ENCODE measurements at places on chromosomes 5 and 9.
A peak's percentile ranks its signal among the peaks of the same experiment; 100 is the strongest.

DNA sequence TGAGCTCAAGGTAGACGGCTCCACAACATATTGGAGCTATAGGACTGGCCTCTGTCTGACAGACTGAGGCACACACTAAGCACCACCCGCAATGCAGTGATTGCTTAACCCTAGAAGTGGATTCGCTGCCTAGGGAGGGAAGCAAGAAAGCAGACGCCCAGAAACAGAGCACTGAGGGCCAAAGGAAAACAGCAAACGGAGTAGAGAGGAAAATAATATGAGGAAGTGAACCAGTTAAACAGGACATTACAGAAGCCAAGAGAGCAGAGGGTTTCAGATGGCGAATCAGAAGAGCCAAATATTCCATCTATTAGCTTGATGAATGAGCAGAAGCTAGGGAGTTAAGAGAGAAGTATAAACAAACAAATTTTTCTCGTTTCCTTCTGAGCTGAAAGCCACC lies 139.2 kb upstream of the LHFPL2 start:
- DNase-seq, result no peak

GRCh38 chr5:150105928-150106615 lies 19.7 kb upstream of the CSF1R start:
- DNase-seq, result no peak

DNA sequence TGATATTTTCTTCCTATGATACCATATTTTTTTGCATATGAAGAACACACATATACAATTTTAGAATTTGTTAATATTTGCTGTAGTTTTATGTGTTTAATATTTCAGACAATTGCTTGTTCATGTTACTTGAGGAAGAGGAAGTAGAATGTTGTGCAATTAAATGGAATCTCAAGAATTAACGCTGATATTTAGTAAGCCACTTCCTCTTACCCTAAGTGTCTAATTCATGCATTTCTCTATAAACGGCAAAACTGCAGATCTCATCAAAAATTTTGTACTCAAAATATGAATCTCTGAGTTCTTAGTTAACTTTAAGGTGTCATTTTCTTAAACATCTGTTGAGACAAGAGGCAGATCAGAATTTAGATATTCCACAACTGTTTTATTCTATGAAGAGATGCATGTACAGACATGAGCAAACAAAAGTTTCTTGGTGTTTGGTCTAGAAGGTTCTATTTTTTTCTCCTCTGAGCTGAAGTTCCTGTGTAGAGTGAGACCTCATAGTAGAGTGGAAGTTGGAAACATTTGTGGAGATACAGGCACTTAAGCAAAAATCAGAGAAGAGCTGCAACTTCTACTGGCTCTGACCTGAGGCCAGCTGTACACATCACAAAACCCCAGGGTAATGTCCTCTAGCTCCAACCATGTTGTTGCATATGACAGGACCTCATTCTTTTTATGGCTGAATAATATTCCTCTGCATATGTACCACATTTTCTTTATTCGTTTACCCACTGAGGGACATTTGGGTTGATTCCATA lies 16.6 kb upstream of the TGFBI start:
- no peak for DNase-seq

- DNase-seq, result no peak
Measured at GRCh38 chr9:114122136-114123027, 23.3 kb upstream of the KIF12 start.

DNA sequence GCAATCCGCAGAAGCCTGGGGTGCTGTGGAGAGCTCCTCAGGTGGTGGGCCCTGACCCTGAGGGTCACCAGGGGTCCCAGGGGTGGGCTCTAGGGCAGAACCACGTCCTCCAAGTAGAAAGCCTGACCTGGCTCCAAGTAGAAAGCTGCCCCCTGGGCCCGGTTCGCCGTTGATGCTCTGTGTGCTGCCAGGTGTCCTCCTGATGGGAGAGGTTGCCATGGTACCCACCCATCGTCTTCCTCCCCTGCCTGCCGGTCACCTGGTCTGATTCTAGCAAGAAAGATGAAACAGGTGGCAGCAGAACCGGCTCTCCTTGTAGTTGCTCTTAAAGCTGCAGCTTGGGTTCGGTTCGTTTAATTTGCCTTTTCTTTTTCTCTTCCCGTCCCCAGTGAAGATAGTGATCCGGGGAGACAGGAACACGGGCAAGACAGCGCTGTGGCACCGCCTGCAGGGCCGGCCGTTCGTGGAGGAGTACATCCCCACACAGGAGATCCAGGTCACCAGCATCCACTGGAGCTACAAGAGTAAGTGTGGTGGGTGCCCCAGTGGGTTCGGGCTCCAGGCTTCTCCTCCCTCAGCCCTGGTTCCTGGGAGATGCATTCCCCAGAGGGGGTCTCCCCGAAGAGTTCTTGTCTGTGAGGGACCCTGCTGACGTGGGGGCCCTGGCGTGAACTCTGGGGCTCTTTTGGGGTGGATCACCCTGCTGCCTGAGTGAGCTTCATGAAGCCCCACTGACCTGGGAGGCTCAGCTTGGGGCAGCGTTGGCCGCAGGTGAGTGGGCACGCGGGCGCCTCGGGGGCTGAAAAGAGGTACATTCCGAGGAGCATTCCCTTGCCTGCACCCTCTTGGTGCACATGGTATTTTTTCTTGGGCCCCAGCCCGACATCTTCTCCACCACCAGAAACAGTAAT lies 15.6 kb downstream of the RABL6 start:
- no peak for DNase-seq

DNA sequence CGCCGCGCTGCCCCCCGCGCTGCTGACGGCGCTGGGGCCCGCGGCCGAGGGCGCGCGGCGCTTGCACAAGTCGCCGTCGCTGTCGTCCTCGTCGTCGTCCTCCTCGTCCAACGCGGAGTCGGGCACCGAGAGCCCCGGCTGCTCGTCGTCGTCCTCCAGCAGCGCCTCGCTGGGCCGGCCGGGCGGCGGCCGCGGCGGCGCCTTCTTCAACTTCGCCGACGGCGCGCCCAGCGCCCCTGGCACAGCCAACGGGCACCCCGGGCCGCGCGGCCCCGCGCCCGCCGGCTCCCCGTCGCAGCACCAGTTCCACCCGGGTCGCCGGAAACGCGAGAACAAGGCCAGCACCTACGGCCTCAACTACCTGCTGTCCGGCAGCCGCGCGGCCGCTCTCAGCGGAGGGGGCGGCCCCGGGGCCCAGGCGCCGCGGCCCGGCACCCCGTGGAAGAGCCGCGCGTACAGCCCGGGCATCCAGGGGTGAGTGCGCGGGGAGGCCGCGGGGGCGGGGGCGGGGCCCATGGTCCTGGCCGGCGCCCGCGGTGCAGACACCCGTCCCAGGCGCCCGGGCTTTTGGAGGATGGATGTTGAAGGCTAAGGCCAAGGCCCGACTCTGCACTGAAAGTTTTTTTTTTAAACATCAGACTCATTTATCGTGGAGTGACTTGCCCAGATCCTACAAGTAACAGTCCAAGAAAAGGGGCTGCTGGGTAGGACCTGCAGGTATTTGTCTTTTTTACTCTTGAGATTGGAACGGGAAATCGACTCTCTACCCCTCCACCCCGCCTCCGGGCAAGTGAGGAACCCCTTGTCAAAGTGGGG lies 1.2 kb downstream of the TENT4A start:
- DNase-seq, result no peak

DNA sequence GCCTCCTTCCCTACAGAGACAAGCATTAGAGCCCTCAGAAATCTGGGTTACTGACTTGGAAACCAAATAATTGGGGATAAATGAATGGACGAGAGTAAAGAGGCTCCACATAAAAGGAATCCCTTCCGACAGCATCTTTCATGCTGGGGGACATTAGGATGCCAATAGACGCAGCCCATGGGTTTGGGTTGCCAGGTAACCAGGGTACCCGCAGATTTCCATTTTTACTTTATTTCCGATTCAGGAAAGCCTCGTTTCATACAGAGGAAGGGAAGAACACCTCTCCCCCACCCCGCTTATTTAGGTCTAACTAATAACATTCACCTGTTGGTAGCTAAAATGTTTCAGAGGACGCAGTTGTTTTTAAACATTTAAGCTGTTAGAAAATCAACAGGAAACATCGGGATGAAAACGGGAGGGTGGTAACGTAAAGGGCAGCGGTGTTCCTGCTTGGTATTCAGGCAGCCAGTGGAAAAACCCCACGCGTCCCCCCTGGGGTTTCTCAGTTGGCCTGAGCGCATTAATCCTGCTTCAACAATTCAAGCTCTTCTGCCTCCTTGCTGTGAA lies 179.5 kb downstream of the YTHDC2 start:
- no peak for DNase-seq

DNA sequence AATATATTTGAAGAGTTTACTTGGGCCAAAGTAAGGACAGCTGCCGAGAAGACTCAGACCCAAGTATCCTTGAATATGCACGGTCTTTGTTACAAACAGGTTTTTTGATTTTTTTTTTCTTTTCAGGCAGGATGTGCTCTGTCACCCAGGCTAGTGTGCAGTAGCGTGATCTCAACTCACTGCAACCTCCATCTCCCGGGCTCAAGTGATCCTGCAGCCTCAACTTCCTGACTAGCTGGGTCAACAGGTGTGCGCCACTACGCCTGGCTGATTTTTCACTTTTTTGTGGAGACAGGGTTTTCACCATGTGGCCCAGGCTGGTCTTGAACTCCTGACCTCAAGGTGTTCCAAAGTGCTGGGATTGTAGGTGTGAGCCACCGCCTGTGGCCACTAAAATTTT lies 27.4 kb downstream of the JMY start:
- no peak for DNase-seq

DNA sequence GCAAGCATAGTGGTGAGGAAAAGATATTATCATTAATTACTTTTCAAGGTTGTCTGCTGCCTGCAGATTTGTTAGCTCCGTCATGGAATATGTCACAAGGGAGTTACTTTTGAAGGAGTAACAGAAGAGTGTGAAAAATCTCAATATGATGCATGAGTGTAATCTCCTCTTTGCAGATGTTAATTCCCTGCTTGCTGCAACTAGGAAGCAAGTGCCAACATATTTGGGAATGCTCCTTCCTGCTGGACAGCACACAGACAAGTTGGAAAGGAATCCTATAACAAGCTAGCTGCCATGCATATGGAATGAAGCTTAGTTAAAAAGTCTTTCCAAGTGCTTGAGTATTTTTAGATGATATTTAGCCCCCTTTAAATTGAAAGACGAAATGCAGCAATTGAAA lies 2023.6 kb upstream of the CDH6 start:
- DNase-seq, result no peak

DNA sequence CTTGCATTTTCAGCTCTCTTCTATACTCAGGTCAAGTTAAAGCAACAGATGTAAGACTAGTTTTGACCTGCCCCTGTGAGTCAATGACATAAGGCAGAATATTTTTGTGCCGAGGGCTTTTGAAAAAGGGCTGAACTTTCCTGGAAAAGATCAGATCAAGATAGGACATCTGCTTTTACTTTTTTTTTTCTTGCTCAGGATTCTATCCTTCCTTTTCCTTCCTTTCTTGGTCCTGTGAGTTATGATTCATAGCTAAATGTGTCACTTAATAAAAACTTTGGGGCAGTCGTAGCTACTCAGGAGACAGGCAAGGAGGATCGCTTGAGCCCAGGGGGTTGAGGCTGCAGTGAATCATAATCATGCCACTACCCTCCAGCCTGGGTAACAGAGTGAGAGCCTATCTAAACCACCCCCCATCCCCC lies 84.3 kb upstream of the BRINP1 start:
- no peak for DNase-seq

DNA sequence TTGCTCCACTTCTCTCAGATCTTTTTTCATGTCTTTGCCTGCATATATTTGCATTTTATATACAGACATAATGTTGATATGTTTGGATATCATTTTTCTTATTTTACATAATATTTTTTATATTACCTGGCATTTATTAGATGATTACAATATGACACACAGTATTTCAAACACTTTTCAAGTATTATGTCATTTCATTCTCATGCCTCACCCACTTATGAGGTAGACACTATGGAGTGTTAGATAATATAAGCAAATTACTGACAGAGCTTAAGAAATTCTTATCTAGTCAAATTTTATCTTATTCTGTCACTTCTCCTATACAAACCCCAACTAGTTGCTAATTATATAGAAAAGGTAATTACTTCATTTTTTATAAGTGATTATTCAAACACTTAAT lies 11.1 kb downstream of the LURAP1L start:
- no peak for DNase-seq

- no peak for DNase-seq
Measured at GRCh38 chr9:85729882-85730281, 11.9 kb downstream of the AGTPBP1 start.

DNA sequence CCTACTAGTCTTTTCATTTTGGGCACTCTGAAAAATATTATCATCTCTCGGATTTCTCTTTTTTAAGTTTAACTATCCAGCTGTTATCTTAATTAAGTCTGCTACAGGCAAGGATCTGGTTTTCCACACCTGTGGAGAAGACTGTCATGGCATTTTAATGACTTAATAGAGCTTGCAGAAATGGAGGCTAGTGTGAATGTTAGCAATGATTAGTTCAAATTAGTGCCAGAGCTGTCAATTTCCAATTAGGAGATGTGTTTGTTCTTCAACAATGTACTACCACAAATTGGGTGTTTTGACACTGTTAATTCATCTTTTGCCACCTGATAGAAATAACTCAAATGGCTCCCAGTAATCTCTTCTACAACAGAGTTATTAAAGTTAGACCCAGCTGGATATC lies 2023.0 kb upstream of the CDH9 start:
- DNase-seq, result no peak

GRCh38 chr5:142611154-142611553 lies 74.7 kb downstream of the FGF1 start:
- DNase-seq, result peak; percentile 67

- no peak for DNase-seq
Measured at GRCh38 chr5:137304226-137304874, 194.8 kb downstream of the SPOCK1 start.

- DNase-seq, result no peak
Measured at GRCh38 chr5:179616002-179616594, 7.4 kb downstream of the HNRNPH1 start.

- DNase-seq, result no peak
Measured at GRCh38 chr9:120360046-120360445, 219.9 kb downstream of the CDK5RAP2 start.

DNA sequence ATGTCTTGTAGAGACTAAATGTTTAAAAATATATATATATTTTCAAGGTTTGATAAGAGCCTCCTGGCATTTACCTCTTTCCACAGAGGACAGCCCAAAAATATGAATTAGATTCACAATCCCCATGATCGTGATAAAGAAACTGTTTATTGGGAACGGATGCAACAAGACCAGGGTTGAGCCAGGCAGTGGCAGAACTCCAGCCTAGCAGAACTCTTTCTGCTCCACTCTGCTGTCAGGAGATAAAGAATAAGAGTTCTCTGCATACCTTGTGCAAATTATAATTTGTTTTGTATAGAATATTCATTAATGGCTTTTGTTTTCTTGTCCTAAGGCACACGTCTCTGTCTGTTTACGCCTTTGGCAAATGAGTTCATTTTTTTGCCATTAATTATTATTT lies 472.2 kb downstream of the TUSC1 start:
- no peak for DNase-seq

- DNase-seq, result no peak
Measured at GRCh38 chr5:125190232-125191087, 444.0 kb upstream of the ZNF608 start.

- no peak for DNase-seq
Measured at GRCh38 chr5:172721455-172722326, 49.3 kb downstream of the DUSP1 start.

DNA sequence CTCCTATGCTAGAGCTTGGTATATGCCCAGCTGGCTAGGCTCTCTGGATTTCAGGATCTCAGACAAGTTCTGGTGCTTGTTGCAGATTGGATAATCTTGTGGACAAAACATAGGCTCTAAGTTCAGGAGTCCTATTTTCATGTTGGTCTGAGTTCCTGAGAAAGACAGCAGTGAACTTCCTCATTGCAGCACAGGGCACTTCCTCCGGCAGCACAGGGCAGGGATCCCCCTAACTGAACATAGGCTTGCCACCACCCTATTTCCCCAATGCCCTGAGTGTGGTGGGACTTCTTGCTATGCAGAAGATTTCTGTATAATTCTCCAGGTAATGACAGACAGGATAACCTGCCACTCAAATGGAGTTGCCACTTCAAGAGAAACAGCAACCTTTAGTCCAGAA lies 220.1 kb downstream of the PIK3R1 start:
- no peak for DNase-seq

Data from stimulated activated CD4-positive, alpha-beta T cell treated with anti-CD3 and anti-CD28 coated beads, Interleukin-1b, Interleukin-23, amount 100 ng/mL, for 24 hours (primary cell).